ENCODE measurements at places on chromosomes 5 and 9.

DNA sequence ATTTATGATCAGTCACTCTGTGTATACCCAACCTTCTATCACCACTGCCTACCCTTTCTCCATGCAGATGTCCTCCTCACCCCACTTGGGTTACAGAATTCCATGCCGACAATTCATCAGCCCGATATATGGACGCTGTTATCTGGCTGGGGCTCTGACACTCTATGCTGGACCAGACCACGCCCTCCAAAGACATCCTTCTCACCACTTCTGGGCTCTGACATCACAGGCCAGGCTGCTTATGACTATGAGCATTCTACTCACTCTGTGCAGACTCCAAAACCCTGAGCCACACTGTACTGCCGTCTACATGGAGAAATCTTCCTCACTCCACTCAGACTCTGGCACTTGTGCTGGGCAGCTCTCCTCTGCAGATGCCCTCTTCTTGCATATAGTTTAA, 7.6 kb upstream of the AK3 start:
- DNase-seq = no peak

DNA sequence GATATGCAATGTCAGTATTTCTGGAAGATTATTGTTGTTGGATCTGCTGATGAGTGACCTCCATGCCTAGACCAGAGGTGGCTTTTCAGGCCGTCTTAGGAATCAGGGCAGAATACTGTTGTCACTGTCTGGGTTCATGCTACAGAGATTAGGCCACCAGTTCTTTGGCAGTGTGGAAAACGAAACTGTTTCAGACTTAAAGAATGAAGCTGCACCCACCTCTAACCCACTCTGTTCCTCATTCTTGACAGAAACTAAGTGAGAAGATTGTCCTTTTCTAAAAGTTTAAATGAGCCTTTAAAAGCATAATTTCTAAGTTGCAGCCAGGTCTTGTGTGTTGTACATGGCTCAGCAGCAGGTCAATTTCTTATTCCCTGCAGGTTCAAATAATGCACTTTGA, 444.3 kb downstream of the ENC1 start:
- DNase-seq = no peak

DNA sequence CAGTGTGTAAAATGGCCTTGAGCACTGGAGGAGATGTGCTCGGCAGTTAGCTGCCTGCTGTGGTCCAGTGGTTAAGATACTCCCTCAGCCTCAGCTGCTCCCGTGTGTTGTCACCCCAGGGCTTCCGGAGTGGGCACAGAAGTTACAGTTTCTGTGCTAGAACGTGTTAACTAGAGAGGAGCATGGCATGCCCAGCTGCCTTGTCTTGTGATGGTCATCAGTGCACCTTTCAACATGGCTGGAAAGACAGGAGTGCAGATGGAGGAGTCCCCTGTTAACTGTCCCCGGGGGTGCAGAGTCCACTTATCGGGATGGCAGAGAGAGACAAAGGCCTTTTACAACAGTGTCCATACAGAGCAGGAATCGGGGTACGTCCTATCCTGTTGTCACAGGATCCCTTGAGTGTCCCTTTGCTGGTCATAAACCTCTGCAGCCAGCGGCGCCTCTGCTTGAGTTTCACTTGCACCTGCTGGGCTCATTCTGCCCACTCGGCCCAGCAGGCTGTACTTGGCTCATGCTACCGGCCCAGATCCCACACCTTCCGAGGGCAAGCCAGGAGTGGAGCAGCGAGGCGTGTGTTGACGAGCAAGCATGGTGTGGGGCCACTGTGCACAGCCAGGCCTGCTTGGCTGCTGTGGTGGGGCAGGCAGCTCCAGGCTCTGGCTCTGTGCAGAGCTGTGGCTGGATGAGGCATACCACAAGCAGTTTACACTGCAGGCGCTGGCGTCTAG, 112.6 kb downstream of the EHMT1 start:
- no peak for DNase-seq

- DNase-seq = no peak
Measured at GRCh38 chr9:38224941-38225340, 155.9 kb upstream of the SHB start.

DNA sequence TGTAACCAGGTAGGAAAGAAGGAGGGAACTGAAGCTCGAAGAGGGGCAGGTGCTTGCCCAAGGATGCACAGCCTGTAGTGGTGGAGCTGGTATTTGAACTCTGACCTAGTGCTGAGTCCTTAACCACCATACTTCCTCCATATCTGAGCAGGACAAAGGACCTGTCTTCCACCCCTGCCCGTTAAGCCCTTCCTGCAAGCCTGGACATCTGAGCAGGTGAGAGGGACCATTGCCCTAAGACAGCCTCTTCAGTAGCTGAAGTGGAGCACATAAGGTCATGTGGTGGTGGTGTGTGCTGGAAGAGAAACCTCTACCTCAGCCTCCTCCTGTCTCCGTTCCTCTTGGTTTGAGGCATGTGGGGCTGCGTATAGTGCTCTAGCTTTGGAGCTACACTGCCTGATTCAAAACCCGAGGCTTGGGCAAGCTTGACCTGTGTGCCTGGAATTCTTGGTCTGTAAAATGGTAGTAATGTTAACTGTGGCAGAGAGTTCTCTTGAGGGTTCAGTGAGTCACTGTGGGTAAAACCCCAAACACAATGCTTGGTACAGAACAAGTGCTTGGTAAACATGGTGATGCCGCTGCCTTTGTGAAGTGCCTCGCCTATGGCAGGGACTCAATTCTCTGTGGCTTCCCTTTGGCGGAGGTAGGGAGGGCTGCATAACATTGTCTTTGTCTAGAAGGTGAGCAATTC, 7.4 kb downstream of the GALNT10 start:
- DNase-seq = peak; percentile 48

- no peak for DNase-seq
Measured at GRCh38 chr5:59293700-59294099, 599.8 kb downstream of the PDE4D start.

DNA sequence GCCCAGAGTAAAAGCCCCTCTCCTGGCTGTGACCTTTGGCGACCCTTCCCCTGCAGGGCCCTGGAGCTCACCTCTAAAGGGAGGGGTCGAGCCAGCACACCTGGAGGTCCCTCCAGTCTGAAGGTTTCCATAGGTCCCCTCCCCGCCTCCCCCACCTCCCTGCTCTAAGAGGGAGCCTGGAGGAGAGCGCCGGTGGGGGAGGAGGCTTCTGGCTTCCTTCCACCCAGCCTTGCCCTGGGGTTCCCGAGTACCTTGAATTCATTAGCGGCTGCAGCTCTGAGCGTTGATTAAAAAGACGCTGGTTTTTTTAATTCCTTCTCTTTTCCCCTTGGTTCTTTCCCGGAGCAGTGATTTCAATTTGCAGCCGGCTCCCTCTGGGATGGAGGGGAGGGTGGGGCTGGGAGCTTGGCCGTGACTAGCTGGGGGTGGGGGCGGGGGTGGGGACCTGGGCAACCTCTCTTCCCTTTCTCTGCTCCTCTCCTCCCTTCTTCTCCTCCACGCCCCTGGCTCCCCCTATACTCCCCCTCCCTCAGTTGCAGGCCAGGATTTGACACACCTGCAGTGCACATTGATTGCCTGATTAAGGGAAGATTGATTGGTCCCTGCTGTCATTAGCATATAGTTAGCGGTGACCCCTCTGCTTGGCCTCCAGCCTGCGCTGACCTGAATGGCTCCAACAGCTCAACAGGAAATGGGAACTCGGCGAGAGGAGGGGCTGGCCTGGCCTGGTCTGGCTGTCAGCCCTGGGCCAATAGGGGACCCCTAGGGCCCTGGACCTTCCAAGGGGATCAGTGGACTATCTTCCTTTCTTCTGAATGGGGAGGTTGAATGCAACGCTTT, 67.5 kb upstream of the RAPGEF1 start:
- DNase-seq = no peak

- DNase-seq = no peak
Measured at GRCh38 chr5:139137697-139138096, 60.5 kb downstream of the SIL1 start.

DNA sequence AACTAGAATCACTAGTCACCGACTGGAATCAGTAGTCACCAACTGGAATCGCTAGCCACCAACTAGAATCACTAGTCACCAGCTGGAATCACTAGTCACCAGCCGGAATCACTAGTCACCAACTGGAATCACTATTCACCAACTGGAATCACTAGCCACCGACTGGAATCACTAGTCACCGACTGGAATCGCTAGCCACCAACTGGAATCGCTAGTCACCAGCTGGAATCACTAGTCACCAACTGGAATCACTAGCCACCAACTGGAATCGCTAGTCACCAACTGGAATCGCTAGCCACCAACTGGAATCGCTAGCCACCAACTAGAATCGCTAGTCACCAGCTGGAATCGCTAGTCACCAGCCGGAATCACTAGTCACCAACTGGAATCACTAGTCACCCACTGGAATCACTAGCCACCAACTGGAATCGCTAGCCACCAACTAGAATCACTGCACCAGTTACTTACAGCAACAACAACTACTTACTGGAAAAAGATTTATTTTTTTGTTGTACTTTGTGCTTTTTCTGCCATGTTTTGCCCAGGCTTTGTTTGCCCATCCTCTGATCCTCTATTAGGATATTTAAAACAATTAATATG, 25.7 kb upstream of the FLT4 start:
- DNase-seq = no peak
